NAMALWA (cell line): ENCODE measurements at places on chromosomes 12 and 14.
A peak's percentile ranks its signal among the peaks of the same experiment; 100 is the strongest.

GRCh38 chr14:89243286-89243685, 173.7 kb downstream of the FOXN3 start:
- DNase-seq, result no peak

DNA sequence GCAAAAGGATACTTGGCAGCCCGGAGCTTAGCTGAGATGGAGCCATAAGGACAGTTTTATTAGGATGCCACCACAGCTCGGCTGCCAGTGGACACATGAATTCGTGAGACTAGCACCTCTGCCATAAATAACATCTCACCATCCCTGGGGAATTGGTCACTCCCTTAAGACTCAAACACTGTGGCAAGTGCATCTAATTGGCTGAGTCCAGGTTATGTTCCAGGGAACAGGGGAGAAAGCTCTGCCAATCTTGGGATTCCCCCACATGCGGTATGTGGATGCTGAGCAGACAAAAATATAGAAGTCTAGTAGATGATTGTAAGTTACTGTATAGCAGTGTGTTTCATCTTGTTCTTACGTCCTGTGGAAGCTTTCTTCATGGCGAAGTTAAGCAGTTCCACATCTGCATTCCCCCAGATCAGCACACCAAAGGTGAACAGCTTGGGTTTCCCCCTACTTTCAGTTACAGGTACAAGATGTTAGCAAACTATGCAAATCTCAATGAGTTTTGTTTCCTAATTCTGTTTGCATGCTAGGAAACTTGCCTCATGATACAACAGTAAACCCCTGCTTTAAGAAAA, 131.1 kb downstream of the ETV6 start:
- no peak for DNase-seq

GRCh38 chr14:89915114-89915878, 39.2 kb downstream of the EFCAB11 start:
- DNase-seq, result peak; percentile 78

DNA sequence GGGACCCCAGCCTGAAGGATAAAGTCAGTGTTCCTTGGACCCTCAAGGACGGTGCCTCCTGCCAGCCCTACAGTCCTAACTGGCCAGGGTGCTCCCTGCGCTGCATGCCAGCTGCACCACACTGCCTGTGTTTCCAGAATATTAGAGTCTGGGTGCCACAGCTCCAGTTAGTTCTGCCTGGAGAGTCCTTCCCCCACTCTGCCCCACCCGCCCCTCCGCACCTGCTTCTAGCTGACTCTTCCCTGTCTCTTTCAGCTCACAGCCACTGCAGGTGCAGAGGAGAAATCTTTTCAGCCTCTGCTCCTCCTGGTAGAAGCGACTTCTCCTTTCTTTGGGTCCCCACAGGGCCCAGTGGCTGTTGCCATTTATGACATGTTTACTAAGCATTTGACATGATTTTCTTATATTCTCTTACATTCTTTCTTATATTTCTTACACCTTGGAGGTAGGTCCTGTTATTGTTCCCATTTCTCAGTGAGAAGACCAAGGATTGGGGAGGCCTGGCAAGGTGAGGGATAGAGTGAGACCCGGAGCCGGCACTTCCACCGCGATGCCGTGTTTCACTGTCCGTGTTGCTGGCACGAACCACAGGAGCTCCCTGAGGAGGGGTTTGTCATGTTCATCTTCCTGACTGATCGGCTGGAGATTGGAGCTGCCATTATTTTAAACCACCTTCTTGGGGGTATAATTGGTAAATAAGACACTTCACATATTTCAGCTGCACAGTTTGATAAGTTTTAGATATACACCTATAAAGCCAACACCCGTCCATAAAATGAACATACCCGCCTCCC, 29.4 kb downstream of the SYNE3 start:
- DNase-seq, result peak; percentile 93

DNA sequence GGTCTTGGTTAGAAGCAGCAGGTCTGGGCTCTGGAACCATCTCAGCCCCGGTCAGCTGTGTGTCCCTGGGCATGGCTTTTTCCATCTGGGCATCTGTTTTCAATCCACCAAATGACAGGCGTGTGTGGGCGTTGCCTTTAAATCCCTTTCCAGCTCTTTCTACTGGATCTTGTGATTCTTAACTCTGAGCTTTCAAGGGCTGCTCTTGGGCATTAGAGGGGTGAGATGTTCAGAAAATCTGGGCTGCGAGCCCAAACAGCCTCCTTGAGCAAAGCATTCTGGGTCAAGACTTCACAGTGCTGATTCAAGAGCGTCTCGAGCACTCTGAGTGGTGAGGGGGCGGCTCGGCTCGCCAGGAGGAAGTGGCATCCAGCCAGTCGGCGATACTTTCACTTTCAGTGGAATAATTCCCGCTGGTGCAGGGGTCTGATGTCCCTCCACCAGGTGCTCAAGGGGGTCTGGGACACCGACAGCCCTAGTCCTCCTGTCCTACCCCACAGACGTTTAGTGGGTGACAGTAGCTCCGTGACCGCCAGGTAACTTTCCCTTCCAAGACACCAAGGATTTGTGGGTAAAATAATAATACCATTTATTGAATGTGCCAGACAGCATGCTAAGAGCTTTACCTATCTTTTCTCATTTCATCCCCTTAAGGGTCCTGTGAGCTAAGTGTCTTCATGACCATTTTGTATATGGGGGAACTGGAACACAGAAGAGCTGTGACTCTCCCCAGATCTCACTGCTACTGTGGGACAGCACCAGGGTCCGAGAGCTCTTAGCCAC, 114.0 kb downstream of the PLXNC1 start:
- peak; percentile 74 for DNase-seq

DNA sequence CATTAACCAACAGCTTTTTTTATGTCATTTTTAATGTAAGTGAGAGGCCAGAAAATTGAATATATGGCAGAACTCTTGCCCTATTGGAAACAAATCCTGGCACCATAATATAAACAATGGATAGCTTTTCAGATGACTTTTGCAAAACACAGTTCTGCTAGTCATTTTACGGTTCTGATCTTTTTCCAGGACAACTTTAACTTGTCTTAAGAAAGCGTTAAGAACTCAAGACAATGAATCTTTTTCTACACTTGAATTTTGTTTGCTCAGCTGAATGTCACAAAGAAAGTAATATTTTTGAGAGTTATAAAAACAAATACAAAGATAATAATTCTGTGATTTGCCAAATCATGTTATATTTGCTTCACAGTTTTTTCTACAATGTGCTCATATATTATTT, 13.2 kb downstream of the KERA start:
- no peak for DNase-seq

- no peak for DNase-seq
Measured at GRCh38 chr12:542395-543113, 82.8 kb downstream of the B4GALNT3 start.

DNA sequence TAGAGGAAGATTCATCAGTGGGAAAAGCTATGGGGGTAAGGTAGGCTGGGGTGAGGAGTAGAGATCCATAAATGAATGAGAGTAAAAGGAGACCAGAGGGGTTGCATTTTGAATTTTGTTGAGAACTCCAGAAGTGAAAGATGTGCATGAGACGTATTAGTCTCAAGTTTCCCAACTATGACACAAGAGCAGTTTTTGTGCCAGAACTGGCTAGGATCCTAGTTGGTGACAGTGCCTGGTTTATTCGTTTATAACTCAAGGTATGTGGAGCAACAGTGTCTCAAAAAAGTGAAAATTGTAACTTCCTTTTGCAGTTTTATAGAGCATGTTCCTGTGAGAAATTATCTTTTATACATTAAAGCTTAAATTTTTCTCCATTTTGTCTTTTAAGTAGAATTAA, 377.0 kb downstream of the NPAS3 start:
- no peak for DNase-seq
